Stimulated activated CD8-positive, alpha-beta memory T cell treated with anti-CD3 and anti-CD28 coated beads, Interleukin-15, amount 100 ng/mL, for 4 hours (primary cell): ENCODE measurements at places on chromosomes 2 and 18.
A peak's percentile ranks its signal among the peaks of the same experiment; 100 is the strongest.

DNA sequence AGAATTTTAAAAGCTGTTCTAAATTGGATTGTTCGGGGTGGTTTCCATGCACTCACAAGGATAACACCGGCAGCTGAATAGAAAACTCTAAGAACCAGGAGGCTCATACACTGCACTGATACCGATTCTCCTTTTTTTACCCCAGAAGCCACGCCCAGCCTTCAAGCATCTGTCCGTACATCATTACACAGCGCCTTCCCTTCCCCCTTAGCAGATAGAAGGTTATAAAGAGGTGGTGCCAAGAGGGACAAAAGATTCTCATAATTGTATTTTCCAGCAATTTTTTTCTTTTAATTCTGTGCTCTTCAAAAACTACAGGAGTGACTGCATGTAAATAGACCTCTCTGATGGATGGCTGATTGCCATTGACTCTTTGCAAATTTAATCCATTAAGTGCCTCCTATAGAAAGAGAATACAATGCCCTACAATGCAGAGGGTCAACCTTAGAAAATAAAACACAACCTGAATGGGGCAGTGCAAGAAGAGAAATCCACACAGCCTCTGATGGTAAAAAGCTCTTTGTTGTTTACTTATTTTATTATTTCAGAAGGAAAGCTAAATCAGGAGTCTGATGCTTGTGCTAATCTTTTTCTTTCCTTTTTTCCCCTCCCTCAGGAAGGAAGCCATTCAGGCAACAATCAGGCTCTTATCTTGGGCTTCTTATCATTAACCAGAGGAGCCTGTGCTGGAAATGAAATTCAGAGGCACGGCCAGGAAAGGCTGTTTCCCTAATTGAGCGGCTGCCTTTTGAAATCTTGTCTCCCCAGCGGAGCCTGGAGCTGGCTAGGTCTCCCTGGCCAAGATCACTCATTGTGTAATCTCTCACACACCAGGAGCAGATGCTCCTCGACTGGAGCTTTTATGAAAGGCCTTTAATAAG is 198.9 kb upstream of the NABP1 start:
- DNase-seq, result no peak

DNA sequence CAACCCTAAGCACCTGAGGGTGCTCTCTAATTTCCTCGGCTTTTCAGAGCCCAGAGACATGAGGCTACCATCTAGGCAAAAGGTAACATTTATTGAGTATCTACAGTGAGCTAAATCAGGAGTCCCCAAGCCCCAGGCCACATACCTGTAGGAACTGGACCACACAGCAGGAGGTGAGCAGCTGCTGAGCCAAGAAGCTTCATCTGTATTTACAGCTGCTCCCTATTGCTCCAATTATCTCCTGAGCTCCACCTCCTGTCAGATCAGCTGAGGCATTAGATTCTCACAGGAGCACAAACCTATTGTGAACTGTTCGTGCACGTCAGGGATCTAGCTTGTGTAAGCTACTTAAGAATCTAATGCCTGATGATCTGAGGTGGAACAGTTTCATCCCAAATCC is 70.2 kb downstream of the RND3 start:
- no peak for DNase-seq

- DNase-seq, result no peak
Measured at GRCh38 chr2:60424233-60424632, 129.2 kb downstream of the BCL11A start.

DNA sequence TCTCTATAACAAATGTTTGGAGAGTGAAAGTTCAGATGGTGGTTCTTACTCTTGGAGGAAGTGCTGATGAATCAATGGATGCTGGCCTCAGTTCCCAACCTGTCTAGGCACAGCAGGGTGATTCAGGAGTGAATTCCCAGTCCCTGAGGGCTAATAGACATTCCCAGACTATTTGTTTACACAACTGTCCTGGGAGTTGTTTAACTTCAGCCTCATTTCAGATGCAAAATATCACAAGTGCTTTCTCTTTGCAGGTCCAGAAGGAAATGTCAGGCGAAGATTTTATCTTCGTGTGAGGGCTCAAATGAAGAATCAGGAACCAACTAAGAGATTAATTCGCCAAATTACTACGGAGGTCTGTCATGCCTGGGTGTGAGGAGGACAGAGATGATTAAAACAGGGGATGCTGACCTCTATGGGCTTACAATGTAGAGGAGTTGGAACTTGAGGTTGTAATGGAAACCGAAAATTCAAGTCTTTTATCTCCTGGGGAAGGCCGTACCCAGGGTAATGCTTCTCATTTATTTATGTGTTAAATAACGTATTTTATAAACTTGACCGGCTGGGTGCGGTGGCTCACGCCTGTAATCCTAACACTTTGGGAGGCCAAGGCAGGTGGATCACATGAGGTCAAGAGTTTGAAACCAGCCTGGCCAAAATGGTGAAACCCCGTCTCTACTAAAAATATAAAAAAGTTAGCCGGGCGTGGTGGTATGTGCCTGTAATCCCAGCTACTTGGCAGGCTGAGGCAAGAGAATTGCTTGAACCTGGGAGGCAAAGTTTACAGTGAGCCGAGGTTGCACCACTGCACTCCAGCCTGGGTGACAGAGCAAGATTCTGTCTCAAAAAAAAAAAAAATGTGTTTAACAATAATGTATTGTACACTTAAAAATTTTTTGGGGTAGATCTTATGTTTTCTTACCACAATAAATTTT is 38.7 kb upstream of the SLC1A4 start:
- DNase-seq, result no peak

DNA sequence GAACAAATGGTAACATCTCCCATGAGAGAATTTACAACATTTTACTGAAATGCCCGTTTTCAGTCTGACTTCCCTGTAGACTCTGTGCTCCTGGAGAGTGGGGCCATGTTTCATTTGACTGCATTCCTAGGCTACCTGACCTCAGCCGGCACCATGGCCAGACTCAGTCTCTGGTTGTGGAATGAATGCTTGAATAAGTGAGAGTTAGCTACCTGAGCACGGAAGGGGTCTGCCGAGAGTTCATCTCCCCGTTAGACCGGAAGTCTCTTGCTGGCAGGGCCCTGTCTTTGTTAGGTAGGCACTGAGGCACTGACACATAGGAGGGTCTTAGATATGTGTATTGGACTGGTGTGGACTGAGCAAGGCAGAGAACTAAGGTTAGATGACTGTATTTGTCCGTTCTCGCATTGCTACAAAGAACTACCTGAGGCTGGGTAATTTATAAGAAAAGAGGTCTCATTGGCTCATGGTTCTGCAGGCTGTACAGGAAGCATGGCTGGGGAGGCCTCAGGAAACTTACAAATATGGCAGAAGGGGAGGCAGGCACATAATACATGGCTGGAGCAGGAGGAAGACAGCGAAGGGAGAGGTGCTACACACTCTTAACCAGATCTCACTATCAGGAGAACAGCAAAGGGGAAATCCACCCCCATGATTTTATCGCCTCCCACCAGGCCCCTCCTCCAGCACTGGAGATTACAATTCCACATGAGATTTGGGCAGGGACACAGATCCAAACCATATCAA is 271.2 kb downstream of the GLI2 start:
- no peak for DNase-seq

- DNase-seq, result no peak
Measured at GRCh38 chr2:24490181-24490689, 819 bp upstream of the NCOA1 start.

DNA sequence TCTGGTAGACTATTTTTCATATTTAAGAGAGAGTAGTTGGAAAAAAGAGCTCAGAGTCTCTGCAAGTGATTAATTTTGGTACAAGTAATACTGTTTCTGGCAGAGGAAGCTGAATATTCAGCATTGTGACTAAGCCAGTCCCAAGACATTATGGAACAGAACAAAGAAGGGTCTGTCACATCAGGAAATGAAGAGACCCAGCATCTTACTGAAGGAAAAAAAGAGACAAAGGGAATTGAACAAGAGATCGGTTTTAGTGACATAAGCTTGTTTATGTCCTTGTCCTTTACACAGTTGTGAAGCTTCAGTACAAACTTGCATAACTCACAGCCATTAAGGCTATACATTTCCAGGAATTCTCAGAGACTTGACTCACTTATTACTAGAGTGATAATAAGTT is 568.5 kb upstream of the SLC8A1 start:
- DNase-seq, result no peak

DNA sequence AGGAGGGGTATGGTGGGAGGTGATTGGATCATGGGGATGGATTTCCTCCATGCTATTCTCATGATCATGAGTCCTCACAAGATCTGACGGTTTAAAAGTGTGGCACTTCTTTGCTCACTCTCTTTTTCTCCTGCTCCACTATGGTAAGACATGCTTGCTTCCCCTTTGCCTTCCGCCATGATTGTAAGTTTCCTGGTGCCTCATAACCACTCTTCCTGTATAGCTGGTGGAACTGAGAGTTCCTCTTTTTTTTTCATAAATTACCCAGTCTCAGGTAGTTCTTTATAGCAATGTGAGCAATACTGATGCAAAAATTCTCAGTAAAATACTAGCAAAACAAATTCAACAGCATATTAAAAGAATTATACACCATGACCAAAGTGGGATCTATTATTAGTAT is 728.5 kb upstream of the SLC8A1 start:
- DNase-seq, result no peak

DNA sequence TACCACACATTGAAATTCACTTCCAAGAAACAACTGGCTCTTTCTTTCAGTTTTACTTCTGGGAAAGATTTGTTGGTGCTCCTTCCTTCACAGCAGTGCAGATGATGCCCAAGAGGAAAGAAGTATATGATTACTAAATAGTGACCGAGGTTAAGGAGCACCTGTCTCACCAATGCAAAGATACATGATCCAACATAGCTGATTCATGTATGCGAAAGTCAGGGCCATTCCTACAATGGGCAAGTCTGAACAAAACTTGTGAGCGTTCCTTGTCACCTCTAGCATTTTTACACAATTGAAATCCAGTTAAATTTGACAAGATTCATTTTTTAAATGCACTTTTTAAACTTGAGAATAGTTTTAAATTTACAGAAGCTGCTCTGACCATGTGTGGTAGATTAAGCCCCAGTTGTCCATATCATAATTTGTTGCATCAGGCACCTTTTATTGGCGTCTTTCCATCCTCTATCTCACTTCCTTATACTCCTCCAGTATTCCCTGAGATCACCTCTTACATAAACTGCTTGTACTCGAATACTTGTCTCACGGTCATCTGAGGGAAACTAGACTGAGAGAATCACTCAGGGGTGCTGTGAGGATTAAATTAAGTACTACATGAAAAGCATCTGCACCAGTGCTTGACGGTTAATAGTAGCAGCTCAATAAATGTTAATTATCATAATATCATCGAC is 438.8 kb upstream of the CDH20 start:
- no peak for DNase-seq

GRCh38 chr2:111900859-111901258 is 2.5 kb downstream of the MERTK start:
- DNase-seq, result no peak

GRCh38 chr2:231411237-231411636 is 15.7 kb downstream of the B3GNT7 start:
- no peak for DNase-seq

- no peak for DNase-seq
Measured at GRCh38 chr2:9031246-9031645, 27.8 kb upstream of the MBOAT2 start.

DNA sequence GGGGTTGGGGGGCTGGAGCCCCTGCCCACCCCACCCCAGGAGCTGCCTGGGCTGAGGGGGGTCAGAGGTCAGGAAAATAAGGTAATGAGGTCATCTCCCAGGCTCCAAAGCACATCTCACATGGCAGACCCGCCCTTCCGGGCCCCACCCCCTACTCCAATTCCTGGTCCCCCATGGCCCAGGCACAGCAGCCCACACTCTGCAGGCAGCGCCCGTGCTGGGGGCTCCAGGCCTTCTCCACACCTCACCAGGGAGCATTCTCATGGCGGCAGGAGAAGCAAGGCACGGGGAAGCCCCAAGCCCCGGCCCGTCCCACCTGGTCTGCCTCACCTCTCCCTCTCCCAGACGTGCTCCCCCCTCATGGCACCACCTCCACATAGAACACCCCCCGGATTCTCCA is 43.8 kb downstream of the AQP12A start:
- DNase-seq, result no peak

GRCh38 chr2:154758871-154759270 is 60.4 kb downstream of the KCNJ3 start:
- no peak for DNase-seq

GRCh38 chr2:240387669-240388358 is 47.6 kb upstream of the GPC1 start:
- no peak for DNase-seq

DNA sequence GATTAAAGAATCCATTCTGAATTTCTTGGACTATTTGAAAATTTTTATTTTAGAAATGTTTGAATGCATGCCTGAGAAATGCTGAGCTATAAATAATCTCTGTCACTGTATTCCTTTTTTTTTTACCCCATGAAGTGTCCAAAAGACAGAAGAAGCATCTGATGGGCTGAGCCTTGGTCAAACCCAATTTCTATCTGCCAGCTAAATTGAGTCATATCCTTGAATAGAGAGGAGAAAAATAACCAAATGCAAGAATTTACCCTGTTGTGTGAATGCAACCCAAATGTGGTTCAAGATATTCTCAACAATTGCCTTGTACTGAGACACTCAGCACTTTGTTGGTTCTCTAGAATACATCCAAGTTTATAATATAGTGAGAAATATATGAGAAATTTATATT is 223.5 kb downstream of the UBE2E3 start:
- DNase-seq, result no peak

DNA sequence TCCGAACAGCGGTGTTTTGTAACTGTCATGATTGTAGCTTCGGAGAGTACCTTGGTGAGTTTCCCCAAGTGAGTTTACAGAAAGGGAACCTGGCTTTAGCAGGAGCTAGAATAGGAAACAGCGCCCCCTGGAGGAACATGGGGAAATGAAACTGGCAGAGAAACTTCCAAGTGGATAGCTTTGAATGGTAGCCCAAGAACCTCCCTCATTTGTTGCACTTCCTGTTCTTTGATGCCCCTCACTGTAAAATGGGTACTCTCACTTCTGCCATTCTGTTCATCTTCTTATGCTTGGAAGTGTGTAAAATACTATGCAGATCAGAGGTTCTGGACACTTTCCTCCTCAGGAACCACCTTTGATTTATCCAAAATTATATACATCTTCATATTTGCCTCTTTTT is 36.2 kb downstream of the CHST10 start:
- peak; percentile 49 for DNase-seq

DNA sequence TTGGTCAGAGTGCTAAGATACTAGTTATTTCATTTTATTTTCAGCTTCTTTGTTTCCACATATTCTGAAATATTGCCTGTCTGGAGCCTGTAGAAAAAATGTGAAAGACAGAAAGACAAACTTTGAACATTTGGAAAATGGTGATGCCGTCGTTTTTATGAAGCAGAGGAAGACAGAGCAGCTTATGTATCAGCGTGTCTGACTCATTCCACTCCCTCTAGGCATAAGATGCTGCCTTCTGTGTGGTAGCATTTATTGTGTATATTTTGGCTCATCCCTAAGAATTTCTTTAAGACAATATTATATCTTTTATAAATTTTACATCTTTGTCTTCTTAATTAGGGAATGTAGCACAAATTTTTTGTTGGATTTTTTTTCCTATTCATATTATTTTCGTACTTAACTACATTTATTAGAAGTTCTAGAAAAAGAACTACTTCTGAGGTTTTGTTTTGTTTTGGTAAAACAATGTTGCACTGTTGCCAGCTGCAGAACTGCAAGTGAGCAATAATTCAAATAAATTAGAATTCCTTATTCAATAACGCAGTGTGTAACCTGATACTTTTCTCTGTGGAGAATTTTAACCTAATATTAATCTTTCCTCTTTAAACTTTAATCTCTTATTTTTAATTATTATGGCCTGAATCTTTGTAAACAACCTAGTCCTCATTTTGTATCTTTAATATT is 300.4 kb downstream of the ZNF407 start:
- DNase-seq, result no peak

- DNase-seq, result no peak
Measured at GRCh38 chr2:41719756-41720155, 328.1 kb upstream of the PKDCC start.
